HuH-7.5 (cell line): ENCODE measurements at places on chromosomes 16 and 17.
A peak's percentile ranks its signal among the peaks of the same experiment; 100 is the strongest.

- no peak for DNase-seq
These were observed 53.4 kb downstream of the CACNG3 start for GRCh38 chr16:24309258-24310142.

DNA sequence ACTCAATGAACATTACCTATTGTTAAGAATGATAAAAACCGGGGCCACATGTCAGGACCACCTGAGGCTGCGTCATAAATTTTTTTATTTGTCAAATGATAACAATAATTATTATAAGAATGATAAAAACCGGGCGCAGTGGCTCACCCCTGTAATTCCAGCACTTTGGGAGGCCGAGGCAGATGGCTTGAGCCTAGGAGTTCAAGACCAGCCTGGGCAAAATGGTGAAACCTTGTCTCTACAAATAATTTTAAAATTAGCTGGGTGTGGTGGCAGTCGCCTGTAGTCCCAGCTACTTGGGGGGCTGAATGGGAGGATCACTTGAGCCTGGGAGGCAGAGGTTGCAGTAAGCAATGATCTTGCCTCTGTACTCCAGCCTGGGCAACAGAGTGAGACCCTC is 816 bp upstream of the SHMT1 start:
- DNase-seq = no peak

- no peak for DNase-seq
These were observed 29.4 kb downstream of the LGALS9 start for GRCh38 chr17:27660436-27660835.

GRCh38 chr17:49910094-49910857 is 58.7 kb upstream of the DLX4 start:
- DNase-seq = no peak

- peak; percentile 43 for DNase-seq
These were observed 19.0 kb downstream of the HEATR9 start for GRCh38 chr17:35849469-35850348.

GRCh38 chr16:2948807-2949704 is 15.0 kb upstream of the KREMEN2 start:
- no peak for DNase-seq

DNA sequence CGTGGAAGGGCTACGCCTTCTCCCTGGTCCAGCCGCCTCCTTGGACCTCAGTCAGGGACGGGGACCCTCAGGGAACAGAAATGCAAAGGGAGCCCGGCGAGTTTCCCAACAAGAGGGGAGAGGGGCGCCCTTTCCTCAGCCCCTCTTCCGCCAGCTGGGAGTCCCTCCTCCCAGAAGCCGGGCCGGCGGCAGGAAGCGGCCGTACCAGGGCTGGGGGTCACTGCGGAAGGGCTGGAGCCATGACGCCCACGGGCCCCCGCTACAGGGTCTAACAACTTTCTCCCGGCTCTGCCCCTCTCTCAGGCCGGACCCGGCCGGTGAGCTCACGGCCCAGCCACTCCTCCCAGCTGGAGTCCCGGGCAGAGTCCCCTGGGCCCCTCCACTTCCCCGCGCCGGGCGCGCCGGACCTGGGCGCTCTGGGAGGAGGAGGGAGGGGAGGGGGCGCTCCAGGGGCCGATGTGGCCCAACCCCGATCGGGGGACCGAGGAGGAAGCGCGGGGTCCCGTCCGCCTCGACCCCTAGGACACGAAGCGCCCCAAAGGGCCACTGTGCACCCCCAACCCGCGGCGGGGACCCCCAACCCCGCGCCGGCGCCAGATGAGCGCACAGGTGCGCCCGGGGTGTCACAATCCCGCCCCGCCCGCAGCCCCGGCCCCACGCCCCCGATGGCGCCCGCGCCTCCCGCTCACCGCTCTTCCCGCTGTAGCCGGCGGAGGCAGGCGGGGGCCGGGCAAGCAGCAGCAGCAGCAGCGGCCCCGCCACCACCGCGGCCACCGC is 578 bp downstream of the PGAP6 start:
- no peak for DNase-seq

GRCh38 chr16:27698266-27698665 is 148.3 kb downstream of the KATNIP start:
- DNase-seq = peak; percentile 25

GRCh38 chr17:10087355-10087754 is 111.1 kb downstream of the GAS7 start:
- no peak for DNase-seq

DNA sequence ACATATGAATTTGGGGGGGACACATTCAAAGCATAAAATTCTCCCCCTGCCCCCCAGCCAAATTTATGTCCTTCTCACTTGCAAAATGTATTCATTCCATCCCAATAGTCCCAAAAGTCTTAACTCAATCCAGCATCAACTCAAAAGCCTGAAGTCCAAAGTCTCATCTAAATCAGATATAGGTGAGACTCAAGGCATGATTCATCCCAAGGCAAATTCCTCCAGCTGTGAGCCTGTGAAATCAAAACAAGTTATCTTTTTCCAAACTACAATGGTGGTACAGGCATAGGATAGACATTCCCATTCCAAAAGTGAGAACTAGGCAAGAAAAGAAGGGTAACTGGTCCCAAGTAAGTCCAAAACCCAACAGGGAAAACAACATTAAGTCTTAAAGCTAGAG is 5.9 kb upstream of the GOSR2 start:
- DNase-seq = no peak

DNA sequence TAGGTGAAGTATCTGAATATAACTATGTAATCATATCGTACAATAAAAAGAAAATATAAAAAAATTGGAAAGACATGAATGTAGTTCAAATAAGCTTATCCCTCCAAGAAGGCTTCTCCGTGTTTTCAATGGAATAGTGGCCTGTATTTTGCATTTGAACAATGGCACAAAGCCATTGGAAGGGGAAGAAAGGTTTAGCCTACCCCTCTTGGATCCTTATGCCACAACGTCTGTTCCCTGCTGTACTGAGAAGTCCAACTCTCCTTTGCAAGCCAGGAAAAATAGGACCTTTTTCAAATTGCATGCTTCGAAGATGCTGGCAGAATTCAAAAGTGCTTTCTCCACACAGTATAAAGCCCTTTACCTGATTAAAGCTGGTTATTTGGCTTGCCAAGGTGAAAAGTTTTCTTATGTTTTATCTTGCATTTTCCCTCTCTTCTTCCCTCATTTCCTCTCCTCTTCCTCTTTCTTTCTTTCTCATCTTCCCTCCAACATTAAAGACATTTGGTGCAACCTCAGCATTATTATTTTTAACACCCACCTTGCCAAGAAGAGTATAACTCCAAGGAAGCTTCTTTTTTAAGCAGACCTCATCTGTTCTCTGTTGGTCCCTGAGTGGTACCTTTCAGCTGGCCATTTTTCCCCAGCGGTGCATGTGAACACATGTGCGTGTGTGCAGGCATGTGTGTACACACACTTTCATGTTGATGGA is 968.6 kb upstream of the RBFOX1 start:
- no peak for DNase-seq

DNA sequence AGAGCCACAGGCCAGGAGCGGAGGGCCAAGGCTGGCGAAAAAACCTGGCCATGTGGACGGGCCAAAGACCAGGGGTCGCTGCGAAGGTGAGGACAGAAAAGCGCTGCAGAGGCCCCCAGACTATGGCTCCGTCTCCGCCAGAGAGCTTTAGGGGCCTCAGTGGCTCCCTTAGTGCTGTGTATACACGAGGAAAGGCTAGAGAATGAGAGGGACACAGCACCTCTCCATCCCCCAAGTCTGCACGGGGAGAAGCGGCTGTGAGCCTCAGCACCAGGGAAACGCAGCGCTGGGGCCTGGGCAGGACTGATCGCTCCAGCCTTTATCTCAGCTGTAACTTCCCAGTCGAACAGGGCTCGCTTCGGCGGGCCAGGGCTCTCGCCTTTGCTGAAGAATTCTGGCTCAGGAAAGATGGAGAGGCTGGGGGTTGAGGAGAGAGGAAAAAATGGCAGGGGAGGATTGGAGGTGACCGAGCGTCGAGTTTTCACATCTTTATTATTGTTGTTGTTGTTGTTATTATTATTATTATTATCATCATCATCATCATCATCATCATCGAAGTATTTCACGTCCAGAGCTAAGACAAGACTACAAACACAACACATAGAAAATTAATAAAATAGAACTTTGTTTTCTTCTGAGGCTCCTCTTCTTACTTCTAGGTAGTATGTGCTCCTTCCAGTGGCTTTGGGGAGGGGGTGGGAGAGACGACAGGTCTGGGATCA is 1.9 kb upstream of the HOXB5 start:
- no peak for DNase-seq
